ENCODE measurements at places on chromosomes 16 and 17.

GRCh38 chr17:76579281-76579680 lies 6.4 kb downstream of the ST6GALNAC2 start:
- DNase-seq, result no peak

DNA sequence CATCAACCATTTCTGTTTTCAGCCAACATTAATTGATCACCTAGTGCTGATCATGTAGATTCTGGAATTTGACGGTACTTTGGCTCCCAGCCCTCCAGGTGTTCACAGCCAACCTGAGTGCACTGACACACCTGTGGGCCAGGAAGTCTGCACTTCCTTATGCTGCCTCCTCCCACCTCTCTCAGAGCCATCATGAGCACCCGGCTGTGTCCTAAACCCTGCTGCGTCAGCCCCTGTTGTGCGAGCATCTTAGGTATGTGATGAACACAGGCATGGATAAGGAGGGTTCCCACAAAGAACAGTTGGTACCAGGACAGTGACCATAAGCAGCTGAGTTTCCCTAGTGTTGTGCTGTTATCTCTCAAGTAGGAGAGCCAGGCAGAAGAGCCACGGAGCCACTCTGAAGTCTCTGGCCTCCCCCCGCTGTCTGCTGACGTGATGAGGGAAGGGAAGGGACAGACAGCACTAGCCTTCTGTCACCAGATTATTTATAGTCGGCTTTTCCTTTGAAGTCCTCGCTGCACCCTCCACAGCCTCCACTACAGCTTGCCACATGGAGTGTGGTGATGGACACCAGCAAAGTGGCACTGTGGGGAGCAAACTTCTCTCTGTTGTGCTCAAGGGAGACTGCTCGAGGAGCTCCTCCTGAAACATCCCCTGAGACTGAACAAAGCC lies 162.8 kb upstream of the ANKFN1 start:
- DNase-seq, result no peak

DNA sequence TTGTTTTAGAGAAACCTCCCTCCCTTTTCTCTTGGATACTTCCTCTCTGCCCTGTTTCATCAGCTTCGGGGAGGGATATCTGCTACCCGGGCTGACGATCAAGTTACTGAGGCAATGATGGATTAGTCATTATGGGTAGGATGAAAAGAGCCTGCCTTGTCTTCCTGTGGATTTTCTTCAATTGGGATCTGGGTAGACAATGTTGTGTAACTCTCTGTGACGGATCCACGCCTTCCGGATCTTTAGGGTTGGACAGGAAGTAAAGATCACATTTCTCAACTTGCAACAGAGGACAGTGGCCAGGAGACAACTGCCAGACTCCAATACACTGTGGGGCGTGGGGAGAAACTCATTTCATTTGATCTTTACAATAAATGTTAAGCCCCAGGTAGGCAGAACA lies 11.3 kb upstream of the CHST6 start:
- DNase-seq, result no peak

- no peak for DNase-seq
These were observed 23.8 kb upstream of the CRYM start for GRCh38 chr16:21301895-21302291.

DNA sequence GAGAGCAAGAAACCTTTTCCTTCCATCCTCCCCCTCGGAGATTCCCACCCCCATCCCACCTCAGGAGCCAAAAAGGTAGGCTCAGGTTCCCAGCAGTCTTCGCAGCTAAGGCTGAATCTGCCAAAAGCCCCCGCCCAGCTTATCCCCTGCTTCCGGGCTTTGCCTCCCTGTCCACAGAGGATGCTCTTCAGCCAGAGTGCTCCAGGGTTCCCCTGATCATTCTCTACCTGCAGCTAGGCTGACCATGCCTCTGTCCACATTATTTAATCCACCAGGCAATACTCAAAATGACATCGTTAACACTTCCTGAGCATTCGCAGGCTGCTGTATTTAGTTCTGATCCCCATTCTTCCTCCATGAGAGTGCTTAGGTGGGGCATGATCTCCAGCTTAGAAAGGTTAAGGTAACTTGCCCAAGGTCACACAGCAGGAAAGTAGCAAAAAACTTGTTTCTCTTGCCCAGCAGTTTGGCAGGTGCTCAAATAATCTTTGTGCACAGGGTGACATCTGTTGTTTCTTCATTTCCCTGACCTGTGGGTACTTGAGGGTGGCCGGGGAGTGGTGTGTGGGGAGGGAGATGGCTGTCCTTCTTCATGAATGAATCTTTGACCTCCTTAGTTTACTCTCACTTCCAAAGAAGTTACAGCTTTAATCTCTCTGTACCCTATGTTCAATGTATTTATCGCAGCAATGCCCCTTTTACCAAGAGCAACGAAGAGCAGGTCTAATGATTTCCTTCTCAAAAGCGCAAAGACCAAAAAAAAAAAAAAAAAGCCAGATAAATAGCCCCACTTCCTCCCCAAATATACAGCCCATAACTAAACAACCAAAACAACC lies 848 bp upstream of the TBKBP1 start:
- DNase-seq, result no peak

GRCh38 chr17:34620458-34620857 lies 41.1 kb downstream of the TMEM132E start:
- DNase-seq, result no peak

- DNase-seq, result peak; percentile 76
These were observed 2.1 kb downstream of the SCARF1 start for GRCh38 chr17:1643293-1643998.

DNA sequence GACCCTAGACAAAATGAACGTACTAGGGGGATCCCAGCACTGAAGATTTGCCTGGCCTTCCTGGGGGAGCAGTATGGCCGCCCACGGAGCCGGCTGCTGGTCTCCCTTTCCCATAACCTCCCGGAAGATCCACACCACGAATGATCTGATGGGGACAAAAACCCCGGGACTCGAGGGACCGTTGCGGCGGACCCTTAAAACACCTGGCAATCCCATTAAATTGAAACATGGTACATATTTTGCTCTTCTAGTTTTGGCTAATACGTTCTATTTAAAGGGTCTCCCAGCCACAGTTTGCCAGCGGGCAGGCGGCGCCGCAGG lies 45.2 kb upstream of the LCMT1 start:
- DNase-seq, result no peak

DNA sequence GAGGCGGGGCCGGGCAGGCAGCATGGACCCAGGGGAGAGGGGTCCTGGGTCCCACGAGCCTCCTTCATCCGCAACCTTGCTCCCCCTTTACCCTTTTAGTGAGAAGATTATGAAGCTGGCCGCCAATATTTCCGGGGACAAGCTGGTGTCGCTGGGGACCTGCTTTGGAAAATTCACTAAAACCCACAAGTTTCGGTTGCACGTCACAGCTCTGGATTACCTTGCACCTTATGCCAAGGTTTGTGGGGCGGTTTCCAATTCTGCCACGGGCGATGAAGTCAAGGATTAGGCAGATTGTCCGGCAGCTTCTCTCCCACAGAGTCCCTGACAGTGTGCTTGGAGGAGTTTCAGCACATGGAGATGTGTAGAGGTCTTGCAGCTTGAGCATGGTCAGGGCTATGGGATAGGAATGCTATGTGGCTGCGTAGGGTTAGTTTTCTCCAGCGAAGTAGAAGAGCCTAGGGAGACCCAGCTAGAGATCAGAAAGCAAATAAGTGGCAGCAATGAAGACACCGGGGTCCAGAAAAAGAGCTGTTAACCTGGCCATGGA lies 598 bp downstream of the NIP7 start:
- DNase-seq, result peak; percentile 45

GRCh38 chr17:44378171-44378705 lies 11.2 kb downstream of the ITGA2B start:
- no peak for DNase-seq

DNA sequence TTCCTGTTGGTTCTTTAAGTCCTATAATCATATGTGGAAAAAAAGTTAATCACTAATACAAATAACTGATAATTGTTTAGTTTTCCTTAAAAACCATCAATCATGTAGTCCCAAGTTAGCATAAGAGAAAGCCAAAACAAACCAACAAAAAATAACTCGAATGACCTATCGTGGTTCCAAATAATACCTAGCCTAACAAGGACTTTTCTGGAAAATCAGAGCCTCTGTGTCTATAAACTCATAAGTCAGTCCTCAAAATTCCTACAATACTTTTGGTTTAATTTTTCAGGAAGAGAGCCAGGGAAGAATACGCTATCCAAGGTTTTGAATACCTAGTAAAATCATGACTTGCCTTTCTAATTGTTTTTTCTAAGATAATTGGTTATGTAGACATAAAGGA lies 975.3 kb upstream of the SOX9 start:
- no peak for DNase-seq

- no peak for DNase-seq
These were observed 166.0 kb upstream of the ZFHX3 start for GRCh38 chr16:73213732-73214455.

GRCh38 chr17:69672924-69673323 lies 258.4 kb downstream of the MAP2K6 start:
- no peak for DNase-seq

DNA sequence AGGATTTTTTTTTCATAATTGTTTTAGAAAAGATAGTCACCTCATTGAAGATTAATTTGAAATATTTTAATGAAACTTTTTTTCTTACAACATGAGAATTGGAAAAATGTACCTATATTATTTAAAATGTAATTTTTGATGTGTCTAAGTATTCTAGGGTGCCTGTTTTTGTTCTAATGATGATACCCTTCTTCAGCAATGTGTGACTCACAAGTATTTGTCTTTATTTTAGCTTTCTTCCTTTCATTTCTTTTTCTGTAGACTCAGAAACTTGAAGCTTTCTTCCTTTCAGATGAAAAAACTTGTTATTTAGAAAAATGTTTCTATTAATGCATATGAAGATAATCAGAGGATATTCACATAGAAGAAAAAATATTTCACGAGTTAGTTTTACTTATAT lies 231.8 kb downstream of the BCAS3 start:
- DNase-seq, result no peak

DNA sequence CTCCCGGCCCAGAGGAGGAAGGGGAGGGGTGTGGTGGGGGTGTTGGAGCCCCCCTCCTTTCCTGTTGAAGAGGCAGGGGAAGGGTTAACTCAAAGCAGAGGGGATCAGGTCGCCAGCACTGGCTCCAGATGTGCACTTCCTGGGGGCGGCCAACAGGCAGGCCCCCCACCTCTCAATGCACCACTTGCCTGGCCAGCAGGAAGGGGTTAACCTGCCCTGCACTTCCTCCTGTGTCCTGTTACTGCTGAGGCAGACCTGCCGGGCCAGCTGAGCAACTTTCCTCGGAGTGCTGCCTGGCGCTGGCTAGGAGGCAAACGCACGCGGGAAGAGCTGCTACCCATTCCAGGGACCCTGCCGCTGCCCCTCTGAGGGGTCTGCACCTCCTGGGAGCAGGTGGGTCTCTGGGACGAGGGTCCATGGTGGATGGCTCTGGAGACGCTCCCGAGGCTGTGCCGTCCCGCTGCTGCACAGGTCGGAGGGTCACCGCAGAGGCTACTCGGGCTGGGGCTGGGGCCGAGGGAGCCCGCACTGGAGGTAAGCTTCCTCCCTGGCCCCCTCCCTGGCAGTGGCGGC lies at the start of gene EPN3:
Gene EPN3, plus strand, starts transcription at position 284 of the 573 bp plus-strand sequence. CDS start 3,822 bp downstream, outside the sequence.
- no peak for DNase-seq

DNA sequence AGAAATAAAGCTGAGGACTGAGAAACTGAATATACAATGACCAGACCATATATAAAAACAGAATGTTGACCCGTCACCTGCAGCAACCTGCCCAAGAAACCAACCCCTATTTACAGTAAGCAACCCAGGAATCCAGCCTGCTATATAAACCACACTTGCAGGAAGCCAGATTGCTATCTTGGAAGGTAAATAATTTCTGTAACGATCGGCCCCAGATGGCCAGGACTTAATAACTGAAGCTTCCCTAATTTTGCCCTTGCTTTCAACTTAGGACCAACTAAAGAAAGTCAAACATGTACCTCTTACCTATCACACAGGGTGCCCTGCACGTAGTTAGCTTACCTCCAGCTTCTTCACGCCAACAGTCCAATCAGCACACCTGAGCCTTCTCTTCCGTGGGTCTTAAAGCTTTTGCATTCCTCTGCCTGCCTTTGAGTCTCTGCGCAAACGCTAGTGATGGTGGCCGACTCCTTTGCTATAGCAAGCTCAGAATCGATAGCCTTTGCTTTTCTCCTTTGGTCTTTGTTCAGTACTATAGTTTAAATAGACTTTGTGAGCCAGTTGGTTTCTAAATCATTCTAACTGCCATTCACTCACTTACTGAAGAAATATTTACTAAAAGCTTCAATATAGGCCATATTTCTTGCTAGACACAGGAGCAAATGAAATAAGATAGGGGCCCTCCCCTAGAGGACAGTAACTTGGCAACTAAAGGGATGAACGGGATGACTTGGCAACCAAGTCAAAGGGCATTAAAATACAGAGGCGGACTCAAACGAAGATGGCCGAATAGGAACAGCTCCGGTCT lies 31.3 kb downstream of the MPHOSPH6 start:
- DNase-seq, result no peak

Measured in CD8-positive, alpha-beta T cell (primary cell).